ENCODE measurements at places on chromosomes 1 and 21. TPM values are rescaled to one million over a fixed set of nuclear protein-coding genes. Genes with fewer than 3 reads are reported as not detected.

LCE3D gene
- not detected for total RNA-seq

DNA sequence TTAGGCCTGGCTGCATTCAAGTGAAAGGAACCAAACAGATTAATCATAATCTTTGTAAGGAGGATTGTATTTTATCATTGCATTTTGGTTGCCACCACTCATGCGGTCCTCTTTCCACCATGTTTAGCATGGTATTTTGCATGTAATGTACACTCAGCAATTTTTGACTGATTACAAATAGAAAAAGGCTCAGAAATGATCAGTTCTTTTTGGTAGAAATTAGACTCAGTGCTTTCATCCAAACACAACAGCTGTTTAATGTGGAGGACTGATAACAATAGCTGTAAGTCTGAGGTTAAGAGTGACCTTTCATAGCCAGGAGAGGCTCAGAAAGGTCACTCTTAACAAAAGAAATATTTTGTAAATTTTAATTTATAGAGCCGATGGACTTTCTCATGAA, 25.3 kb upstream of the DPH5 start:
- DNase-seq, result no peak
- H3K4me3 ChIP-seq, result no peak overlapping the region
- peaks cover 5% of the 10 kb centered on the region for H3K4me1 ChIP-seq
- no peaks in the 10 kb centered on the region for H3K27me3 ChIP-seq

DNA sequence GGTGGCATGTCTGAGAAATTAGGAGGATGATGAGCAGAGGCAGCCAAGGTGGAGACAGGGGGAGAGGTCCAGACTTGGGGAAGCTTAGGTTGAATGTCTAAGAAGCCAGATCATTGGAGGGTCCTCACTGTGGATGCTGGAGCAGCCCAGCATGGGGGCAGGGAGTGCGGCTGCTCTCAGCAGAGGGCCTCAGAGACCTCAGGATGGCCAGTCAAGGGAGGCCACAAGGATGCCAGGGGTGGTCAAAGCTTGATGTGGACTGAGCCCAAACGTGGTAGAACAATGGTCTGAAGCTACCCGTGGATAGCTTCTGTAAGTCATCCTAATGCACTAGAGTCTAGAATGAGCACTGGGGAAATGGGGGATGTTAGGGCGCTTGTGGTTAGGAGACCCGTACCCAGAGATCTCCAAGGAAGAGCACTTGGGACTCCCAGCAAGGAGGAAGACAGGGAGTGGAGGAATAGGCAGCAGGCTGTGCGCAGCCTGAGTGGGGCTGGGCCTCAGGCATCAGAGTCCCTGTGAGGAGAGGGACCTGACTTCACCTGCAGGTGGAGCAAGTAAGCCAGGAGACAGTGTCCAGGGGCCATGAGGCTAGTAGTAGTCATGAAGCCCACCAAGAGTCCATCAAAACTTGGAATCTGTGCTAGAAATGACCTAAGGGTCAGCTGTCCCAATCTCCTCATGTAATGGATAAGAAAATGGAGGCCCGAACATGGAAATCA, 4.3 kb upstream of the S100A9 start:
- H3K4me3 ChIP-seq, result no peak overlapping the region
- H3K27ac ChIP-seq, result no peak overlapping the region
- peak; percentile 63 for DNase-seq
- peaks cover 34% of the 10 kb centered on the region for H3K4me1 ChIP-seq
- no peaks in the 10 kb centered on the region for H3K36me3 ChIP-seq

- DNase-seq, result no peak
- no peaks in the 10 kb centered on the region for H3K27me3 ChIP-seq
- H3K27ac ChIP-seq, result peak overlapping the region; percentile 25
- no peak overlapping the region for H3K4me3 ChIP-seq
Observed at GRCh38 chr1:213247038-213247437, 196.0 kb downstream of the RPS6KC1 start.

DNA sequence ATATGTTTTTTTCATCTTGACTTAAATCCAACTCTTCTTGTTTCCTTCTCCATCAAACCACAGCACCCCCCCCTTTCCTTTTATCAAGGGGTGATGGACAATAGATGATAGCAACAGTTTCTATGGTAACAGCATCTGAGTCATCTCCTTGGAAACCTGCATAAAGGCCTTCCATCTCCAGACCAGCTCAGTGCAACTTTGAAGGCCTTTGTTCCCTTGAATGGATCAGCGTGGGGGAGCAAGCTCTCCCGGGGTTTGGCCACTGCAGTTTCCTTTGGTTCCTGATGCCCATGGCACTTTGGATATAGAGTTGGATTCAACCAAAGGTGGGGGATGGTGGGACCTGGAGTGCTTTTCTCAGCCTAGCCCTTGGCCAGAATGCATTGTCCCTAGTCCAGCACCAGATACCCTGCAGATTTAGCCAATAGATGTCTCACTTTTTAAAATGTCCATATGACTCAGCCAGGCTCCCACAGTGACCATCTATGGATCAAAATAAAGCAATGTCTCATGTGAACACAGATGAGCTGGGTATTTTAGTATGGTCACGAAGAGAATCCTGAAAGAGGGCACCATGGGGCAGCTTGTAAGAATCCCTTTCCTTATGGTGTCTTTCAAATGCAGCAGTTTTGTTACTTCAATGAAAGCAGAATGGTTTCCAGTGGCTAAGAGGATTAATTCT, 127.7 kb downstream of the SPATA46 start:
- no peaks in the 10 kb centered on the region for H3K36me3 ChIP-seq
- no peak overlapping the region for H3K27ac ChIP-seq
- H3K4me1 ChIP-seq, result no peaks in the 10 kb centered on the region
- H3K27me3 ChIP-seq, result no peaks in the 10 kb centered on the region
- no peak for DNase-seq
